ENCODE measurements at places on chromosomes 2 and 18.

GRCh38 chr2:77005522-77005921 is 516.7 kb downstream of the LRRTM4 start:
- no peak for DNase-seq

- DNase-seq: no peak
These were observed 3.3 kb upstream of the GALNT14 start for GRCh38 chr2:31141443-31142085.

GRCh38 chr2:13332060-13332459 is 615.3 kb downstream of the TRIB2 start:
- DNase-seq: no peak

- DNase-seq: no peak
These were observed 32.3 kb upstream of the NABP1 start for GRCh38 chr2:191645434-191646162.

GRCh38 chr2:185188656-185189055 is 549.9 kb upstream of the FSIP2 start:
- no peak for DNase-seq

- no peak for DNase-seq
These were observed 63.3 kb upstream of the EFEMP1 start for GRCh38 chr2:55986700-55987440.

- DNase-seq: no peak
These were observed 32.3 kb downstream of the STEAP3 start for GRCh38 chr2:119255760-119256581.

DNA sequence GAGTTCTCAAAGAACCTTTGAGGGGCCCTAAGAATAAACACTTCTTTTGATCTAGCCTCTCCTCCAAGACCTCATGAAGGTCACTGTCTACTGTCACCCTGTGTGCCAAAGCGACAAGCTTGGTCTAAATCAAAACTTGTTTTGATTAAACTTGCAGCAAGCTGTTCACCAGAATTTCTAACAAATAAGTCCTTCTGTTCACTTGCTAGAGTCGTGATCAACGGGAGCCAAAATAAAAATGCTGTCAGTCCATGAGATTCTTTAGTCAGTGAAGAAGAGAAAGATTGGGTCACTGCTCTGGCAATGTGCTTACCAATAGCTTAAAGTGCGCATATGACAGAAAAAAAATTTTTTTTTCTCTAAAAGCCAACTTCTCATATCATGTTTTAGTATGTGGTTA is 53.9 kb upstream of the GALNT5 start:
- no peak for DNase-seq

DNA sequence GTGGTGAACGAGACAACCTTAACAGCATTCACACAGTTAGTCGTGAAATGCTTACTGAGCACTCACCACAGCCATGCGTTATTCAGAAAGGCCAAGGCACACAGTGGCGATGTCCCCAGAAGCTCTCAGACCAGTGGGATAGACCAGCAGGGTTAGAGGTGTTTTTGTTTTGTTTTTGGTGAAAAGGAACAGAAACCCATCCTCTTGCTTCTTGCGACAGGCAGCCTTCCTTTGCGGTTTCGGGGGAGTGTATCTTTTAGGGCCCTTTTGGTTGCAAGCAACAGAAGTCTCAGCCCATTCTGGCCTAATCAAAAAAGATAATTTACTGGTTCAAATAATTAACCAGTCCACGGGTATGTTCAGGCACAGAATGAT is 4.7 kb downstream of the GNLY start:
- DNase-seq: no peak

DNA sequence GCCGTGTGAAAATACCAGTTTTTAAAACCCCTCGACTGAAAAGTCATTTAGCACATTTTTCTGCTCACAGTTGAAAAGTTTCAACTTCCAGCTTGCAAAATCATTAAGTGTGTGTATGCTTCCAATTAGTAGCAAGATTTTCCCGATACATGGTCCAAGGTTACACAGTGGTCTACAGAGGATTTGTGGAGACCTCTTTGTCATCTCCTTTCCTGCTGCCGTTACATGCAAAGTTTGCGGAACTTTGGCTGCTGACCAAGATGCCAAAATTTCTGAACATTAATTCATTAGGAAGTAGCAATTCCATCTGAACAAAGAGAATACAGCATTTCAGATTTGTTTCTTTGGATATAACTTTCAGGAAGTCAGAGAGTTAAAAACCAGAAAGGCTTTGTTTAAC is 474.6 kb downstream of the PLCL1 start:
- no peak for DNase-seq

DNA sequence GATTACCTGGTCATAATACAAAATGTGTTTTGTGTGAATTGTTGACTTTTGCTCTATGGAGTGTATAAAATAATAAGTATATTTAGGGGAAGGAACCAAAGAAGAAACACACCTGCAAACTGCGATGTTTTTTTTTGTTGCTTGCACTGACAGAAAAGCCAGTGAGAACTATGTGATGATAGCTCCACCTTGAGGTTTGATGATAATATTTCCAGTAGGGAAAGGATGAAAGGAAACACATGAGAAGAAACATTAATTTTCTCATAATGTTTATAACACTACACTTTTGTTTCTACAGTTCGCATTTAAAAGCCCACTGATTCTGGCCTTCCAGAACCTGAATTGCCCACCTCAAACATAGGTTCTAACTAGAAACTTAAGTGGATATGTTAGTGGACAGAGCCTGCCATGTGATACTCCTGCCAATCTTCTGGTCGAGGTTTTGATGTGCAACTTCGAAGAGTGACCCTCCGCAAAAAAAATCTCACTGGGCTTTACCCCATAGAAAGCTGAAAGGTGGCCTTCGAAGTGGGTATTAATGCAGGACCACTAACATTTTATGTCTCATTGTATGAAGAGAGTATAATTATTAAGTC is 476.4 kb upstream of the SPHKAP start:
- no peak for DNase-seq

- no peak for DNase-seq
These were observed 127.8 kb downstream of the TRIB2 start for GRCh38 chr2:12844511-12844910.

GRCh38 chr18:69944436-69944835 is 3.2 kb downstream of the CD226 start:
- DNase-seq: no peak

DNA sequence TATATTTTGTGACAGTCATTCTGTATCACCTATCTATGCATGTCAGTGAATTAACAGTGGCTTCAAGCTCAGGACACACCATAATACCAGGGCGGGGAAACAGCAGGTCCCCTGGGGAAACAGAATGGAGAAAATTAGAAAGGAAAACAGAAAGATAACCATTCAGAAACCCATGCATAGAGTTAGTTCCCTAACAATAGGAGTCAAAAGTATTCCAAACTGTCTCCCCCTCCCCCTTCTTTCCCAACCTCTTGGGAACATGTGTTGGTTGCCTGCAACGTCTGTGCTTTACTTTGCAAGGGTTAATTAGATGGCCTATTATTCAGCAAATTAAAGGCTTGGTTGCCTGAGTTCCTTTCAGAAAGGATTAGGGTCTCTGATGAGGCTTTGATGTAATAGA is 176.4 kb downstream of the MYO3B start:
- no peak for DNase-seq

GRCh38 chr18:4597301-4597700 is 142.2 kb upstream of the DLGAP1 start:
- no peak for DNase-seq

DNA sequence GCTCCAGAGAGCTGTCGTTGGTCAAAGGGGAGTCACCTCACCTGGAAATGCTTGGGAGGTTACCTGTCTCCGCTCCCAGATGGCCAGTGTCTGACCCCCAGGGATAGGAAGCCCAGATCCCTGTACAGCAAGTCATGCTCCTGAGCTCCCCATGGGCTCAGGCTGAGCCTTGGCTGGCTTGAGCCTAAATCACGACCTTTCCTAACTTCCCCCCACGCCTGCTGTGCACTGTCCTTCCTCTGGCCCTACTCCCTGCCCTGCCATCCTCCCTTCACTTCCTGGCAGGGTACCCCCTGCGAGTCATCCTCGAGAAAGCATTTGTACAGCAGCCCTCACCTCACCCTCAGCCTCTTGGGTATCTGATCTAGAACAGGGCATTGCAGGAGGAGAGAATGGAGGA is 9.2 kb upstream of the HDAC4 start:
- no peak for DNase-seq

DNA sequence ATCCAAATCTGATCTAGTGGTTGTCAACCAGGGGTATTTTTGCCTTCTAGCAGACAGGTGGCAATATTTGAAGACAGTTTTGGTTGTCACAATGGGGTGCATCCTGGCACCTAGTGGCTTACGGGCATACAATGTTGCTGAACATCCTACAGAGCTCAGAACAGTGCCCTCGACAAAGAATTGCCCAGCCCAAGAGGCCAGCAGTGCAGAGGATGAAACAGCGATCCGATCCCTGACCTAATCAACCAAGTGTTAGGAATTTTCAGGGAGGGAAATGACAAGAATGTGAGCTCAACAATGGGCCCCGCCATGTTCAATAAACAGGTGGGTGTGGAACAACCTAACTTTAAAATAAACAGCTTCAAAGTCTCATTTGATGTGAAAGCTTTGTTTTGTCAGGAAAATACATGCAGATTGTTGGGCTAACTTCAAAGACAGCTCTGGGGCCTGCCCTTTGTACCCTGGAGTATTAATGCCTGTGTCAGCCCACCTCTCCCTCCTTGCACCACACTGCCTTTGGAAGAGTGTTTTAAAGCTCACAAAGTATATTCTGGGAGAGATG is 22.5 kb upstream of the SCYGR5 start:
- DNase-seq: no peak

Data from activated CD8-positive, alpha-beta memory T cell treated with anti-CD3 and anti-CD28 coated beads for 1 hour (primary cell).